Stimulated activated naive CD8-positive, alpha-beta T cell treated with anti-CD3 and anti-CD28 coated beads, Interleukin-15, amount 100 ng/mL, for 72 hours (primary cell): ENCODE measurements at places on chromosomes 4 and X.

DNA sequence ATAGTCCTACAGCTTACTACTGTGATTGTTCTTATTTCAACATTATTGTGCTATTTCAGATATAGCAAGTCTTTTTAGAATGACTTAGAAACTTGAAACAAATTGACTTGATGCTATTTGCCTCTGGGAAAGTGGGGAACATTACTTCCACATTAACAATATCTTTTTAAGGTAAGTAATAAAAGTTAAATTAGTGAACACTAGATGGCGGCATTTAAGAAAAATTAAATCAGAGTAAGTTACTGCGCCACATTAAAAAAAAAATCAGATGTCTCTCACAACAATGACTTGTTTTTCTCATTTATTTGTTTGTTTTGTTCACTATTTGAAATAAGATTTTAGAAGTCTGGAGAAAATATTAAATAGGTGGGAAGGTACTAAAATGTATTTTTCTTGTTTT lies 1026.9 kb upstream of the SLIT2 start:
- DNase-seq = no peak

DNA sequence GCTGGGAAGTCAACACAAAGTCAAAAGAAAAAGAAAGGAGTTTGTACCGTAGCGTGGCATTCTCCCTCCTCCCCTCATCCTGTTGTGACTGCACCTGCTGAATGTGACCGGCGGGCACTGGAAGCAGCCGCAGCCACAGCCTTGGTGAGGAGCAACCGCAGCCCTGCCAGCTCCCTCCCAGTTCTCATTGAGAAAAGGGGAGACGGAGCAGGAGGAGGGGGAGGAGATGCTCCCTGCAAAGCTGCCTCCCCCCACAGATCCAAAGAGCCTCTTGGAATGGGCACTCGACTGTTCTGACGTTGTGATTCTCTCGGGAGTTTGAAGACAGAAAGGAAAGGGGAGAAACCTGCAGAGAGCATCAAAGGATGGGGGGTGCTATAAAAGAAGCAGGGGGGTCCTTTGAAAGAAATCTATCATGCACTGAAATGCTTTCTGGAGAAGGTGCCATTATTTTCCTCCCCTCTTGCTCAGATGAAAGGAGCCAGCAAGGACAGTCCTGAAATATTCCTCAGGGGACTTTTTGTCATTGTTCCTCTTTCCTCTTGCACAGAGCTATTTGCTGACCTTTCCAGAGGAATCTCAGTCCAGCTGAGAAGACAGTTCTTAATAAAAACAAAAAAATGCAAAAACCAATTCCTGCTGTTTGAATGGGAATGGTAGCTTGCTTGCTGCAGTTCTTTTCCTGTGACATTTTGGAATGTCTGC lies 429.7 kb downstream of the MAPK10 start:
- no peak for DNase-seq

GRCh38 chr4:17197070-17197469 lies 298.6 kb upstream of the LDB2 start:
- DNase-seq = no peak

DNA sequence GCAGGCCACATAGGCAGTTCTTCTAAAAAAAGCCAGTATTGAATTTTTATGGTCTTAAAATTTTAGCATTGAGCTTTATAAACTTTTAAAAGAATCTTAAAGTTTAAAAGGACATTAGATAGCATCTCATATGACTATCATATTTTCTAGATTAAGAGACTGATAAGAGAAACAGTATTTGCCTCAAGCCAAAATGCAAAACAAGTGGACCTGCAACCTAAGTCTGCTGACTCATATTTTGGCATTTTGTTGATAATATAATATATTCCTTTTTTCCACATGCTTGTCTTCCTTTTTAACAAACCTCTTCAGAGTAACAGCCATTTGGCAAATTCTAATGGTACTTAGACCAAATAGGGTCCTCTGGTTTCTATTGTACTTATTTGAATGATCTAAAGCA lies 328.5 kb upstream of the GALNTL6 start:
- no peak for DNase-seq

- no peak for DNase-seq
These were observed 559.6 kb upstream of the DIPK2B start for GRCh38 chrX:45760187-45760742.

DNA sequence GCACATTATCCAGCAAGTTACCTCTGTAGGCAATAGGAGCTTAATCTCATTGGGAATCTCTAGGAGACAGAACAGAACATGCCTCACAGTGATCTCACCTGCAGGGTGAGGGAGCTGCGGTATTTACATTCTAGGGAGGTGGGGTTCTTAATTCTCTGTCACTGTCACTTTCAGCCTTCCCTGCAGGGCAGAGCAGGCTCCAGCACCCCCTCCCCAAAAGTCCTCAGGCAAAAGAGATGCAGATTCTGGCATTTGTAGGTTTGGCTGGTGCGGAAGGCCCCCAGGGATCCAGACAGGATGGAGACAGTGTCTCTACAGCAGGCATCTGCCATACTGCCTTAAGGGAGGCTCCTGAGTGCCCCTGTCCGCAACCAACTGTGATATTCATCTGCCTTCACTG lies 166.4 kb upstream of the ATP6AP2 start:
- DNase-seq = no peak

GRCh38 chr4:86174506-86174905 lies 185.3 kb downstream of the MAPK10 start:
- no peak for DNase-seq

- DNase-seq = no peak
These were observed 916.0 kb downstream of the FSTL5 start for GRCh38 chr4:161247831-161248230.

- no peak for DNase-seq
These were observed 84.5 kb upstream of the NKX1-1 start for GRCh38 chr4:1490654-1491327.

DNA sequence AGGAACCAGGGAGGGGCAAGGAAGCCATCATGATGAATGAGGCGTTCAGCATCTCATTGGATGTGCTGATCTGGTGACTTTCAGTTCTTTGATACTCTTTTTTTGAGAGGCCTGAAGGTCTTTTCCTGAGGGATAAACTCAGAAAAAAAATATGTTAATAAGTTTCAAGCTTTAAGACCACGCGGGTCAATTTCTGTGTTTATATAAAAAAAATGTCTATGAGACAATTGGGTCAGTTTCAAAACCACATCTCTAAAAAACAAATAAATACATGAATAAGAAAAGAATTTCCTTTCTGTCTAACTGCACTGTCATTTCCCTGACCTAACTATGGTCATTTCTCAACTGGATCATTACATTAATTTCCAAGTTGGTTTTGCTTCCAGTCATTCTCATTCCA lies 62.6 kb downstream of the TRIML1 start:
- no peak for DNase-seq

DNA sequence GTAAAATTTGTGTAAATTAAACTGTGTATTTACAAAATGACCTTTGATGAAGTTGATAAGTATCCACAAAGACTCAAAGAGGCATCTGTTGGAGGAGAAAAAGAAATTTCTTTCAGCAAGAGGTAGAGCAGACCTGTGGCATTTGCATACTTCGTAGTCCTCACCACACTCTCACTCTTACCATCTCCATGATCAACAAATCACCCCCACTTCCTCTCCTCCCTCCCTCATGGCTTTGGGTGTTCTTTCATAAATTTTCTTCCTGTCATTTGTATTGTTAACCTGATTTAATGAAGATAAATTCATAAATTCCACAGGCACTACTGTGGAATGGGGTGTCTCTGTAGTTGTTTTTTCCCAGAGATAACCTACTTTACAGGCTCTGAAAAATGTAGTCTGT lies 366.5 kb downstream of the ZNF674 start:
- DNase-seq = no peak

GRCh38 chr4:71533121-71533520 lies 194.3 kb downstream of the SLC4A4 start:
- DNase-seq = no peak

- DNase-seq = no peak
These were observed 6.8 kb downstream of the GPR173 start for GRCh38 chrX:53055244-53055849.

- no peak for DNase-seq
These were observed 120.2 kb upstream of the WDFY3 start for GRCh38 chr4:85086721-85087120.

DNA sequence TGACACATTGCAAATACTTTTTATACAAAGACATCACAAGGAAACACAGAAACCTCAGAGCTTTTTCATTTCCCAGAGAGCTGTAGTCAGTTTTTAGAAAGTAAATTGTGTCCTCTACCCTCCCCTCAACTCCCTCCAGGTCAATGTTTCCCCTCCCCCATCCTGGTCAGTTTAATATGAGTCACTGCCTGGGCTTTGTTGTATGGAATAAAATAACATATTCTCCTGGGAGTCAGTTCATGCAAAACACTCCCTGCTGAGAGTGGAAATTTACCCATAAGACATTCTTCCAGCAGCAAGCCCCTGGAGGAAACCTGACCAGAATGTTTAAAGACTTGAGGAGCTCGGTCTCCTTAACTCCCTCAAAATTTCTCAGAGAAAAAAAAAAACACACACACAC lies 270.1 kb upstream of the LDB2 start:
- DNase-seq = no peak

DNA sequence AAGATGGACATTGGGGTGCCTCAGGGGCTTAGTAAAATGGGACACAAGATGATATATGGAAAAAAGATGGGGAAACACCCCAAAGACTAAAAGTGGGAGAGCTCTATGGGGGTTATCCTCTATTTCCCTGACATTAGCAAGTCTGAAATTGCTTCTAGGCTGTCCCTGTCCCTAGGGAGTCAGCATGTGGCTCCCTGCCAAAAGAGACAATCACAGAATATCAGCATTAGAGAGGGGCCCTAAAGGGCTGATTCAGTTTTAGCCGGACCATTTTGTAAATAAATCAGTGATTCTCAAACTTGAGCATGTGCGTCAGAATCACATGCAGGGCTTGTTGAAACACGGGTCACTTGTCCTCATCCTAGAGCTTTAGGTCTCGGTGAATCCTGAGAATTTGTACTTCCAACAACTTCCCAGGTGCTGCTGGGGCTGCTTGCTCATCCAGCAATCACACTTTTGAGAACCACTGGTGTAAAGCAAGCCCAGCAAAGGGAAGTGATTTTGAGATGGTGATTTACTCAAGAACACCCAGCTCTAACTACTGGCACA lies 165.3 kb upstream of the DGKK start:
- no peak for DNase-seq

DNA sequence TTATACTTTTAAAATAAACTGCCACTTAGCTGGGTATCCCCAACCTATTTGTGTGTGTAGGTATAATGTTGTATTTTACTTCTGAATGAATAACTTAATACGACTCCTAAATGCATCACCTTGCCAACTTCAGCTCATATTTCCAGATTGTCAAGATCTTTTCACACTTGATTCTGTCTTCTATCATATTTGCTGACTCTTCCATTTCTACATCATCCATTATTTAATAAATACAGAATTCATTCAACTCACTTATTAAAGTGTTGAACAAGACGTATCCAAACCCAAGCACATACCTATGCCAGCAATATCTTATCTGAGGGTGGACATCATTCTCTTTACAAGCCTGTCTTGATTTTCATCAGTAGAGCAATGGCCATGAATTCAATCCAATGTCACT lies 91.2 kb upstream of the FAM47C start:
- DNase-seq = no peak

DNA sequence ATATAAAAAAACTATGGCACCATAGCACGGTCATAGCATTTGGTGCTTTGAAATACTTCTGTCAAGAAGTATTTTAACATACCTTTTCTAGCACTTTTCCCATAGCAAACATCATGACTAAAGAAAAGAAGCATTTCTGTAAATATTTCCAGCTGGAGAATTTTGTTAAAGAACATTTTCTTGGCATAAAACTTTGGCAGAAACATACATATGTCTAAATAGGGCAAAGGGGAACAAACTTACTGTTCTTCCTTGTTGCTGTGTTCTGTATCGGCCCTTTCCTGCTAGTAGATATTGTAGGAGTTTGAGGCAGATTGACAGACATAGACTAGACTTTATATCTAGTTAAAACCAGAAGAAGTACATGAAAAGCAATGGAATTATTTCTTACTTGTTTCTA lies 2368.5 kb downstream of the PCDH7 start:
- no peak for DNase-seq

- no peak for DNase-seq
These were observed 71.3 kb upstream of the ACSL1 start for GRCh38 chr4:184896868-184897715.

- DNase-seq = no peak
These were observed 113.5 kb downstream of the PHF8 start for GRCh38 chrX:53930515-53931380.

GRCh38 chr4:59525885-59526284 lies 1674.2 kb upstream of the ADGRL3 start:
- DNase-seq = no peak
